BJ (cell line): ENCODE measurements at places on chromosomes 5 and 9. TPM values are rescaled to one million over a fixed set of nuclear protein-coding genes. Genes with fewer than 3 reads are reported as not detected.

The SLC6A3 gene
- not detected in 2 replicates for polyA plus RNA-seq

The C9orf50 gene
- polyA plus RNA-seq = 0.20 and 0.21 TPM in 2 replicates

DNA sequence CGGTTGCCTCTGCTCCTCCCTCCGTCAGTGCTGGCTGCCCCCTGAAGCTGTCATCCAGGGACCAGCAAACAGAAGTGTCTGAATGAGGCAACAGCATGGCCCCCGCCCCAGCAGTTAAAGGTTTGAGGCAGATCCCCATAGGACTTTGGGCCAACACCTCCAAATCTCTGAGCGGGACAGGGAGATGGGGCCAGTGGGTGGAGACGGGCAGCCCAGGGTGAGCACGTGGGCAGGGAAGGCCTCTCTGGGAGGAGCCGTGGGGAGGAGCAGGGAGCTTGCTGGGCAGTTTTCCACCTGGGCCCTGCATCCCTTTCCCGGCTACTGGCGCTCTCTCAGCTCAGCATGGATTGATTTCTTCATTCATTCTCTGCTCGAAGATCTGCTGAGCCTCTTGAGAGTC, 39.1 kb upstream of the NOTCH1 start:
- no peak for DNase-seq

DNA sequence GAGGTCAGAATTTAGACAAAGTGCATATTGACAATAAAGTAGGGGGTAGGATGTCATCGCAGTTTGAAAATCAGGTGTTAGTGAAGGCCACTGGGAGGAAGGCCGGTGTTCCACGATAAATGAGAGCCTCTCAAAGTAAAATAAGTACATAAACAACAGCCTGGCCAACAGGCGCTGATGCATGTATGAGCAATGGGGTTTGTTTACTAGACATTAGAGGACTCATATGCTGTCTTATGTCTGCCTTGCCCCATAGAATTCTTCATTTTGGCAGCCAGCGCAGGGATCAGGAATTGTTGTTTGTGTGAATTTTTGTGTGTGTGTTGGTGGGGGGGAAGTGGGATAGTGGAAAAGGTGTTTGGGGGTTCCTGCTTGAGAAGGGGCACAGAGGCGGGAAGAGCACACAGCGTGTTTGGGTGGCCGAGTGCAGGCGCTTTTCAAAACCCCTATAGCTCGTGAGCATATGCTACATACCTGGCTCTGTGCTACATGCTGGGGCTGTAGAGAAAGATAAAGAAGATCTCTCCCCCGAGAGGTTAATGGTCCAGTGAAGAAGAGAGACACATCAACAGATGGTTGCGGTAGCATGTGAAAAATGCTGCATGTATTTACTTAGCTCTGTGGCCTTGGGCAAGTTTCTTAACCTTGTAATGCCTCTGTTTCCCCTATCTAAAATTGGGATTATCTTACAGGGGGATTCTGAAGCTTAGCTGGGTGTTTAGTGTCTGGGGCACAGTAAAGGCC, 11.5 kb downstream of the SNX30 start:
- no peak for DNase-seq
